ENCODE measurements at places on chromosomes 4 and X.

- DNase-seq = no peak
These were observed 109.5 kb downstream of the ADGRL3 start for GRCh38 chr4:61309616-61310015.

- DNase-seq = no peak
These were observed 534.4 kb upstream of the POU3F4 start for GRCh38 chrX:82973646-82974045.

GRCh38 chr4:87916626-87917025, 58.9 kb upstream of the SPP1 start:
- DNase-seq = no peak

DNA sequence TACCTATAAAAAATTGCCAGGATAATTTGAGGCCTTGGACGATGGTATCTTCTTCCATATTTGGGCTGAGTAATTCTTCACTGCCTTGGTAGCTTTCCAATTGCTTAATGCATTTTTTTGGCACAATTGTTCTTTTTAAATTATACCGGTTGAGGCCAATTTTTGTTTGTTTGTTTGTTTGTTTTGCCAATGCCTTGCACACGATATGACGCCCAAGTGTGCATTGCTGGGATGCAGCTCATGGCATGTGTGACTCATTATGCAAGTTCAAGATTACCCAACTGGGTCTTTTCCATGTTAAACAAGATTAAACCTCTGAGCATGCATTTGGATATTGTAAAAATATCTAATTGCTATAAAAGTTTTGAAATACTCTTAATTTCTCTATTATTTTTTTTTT, 71.1 kb upstream of the KCNIP4 start:
- DNase-seq = no peak

DNA sequence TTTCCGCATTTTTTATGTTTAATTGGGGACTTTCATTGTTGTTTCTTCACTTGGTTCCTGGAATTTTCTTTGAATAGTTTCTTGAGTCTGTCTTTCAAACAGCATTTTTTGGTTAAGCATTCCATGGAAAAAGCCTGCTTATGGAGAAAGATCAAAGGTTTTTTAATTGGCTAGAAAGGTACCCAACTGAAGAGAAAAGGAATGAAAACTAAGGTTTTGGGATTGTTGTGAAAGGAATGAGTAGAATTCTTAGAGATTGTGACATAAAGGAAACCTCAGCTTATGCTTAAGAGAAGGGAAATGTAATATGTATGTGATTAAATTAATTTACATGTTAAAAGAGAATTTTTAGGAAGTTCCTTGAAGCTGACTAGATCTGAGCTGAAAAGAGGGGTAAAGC, 82.8 kb downstream of the CCKAR start:
- no peak for DNase-seq

- no peak for DNase-seq
These were observed 38.0 kb downstream of the DHRSX start for GRCh38 chrX:2462780-2463179.

DNA sequence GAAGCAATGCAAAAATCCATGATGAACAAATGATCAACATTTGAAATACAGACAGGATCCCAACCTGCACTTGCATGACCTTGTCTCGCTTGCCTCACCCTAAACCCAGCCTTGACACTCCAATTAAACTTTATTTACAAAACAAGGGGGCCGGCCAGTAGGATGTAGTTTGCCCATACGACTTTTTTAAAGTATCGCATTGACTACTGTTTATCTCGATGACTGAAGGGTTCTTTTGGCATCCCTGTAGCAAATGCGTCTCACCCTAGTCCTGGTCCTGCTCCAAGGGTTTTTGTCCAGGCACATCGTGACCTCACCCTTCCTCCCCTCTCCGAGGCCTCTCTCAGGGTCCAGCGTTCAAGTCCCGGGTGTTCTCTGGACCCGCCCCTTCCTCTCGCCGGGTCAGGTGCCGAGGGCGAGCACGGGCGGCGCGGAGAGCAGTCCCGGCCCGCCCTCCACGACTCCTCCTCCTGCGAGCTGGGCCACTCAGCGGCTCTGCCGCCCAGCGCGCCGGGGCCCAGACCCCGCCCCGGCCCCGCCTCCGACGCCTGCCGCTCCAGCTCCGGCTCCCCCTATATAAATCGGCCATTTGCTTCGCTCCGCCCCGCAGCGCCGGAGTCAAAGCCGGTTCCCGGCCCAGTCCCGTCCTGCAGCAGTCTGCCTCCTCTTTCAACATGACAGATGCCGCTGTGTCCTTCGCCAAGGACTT, at the start of gene SLC25A5:
Gene SLC25A5, plus strand, starts transcription at position 603 of the 709 bp plus-strand sequence. Its CDS starts 72 bp downstream, at position 675.
- DNase-seq = peak; percentile 80

GRCh38 chrX:97070346-97070745, 186.6 kb downstream of the RPA4 start:
- no peak for DNase-seq

GRCh38 chr4:128517096-128517738, 229.6 kb upstream of the PGRMC2 start:
- peak; percentile 20 for DNase-seq

GRCh38 chr4:1656986-1657385, 27.1 kb downstream of the FAM53A start:
- DNase-seq = no peak

DNA sequence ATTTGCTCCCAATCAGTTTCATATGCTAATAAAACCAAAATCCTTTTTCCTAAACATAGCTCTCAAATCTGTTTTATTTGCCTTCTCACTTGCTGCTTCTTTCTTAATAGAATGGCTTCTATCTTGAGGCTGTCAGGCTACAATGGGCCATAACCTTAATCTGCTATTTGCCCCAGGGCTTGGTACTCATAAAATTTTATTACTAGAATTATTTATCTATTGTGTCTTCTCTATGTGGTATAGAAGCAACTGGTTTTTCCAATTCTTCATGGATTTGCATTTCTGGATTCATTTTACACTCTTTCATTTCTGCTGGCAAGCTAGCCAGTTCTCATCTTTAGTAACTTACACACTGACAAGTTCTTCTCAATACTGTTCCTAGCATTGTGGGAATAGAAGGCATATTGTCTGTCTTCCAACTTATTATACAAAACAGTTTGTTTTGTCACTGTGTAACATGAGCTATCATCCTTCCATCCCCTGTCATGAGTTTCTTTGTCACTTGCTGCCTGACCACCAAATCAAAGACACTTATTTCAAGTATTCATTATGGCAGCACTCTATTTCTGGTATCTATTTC, 96.6 kb upstream of the KCNIP4 start:
- DNase-seq = no peak

GRCh38 chrX:131821945-131822622, 201.0 kb upstream of the STK26 start:
- DNase-seq = no peak

- peak; percentile 92 for DNase-seq
These were observed 35.4 kb upstream of the HPGDS start for GRCh38 chr4:94378047-94378446.

DNA sequence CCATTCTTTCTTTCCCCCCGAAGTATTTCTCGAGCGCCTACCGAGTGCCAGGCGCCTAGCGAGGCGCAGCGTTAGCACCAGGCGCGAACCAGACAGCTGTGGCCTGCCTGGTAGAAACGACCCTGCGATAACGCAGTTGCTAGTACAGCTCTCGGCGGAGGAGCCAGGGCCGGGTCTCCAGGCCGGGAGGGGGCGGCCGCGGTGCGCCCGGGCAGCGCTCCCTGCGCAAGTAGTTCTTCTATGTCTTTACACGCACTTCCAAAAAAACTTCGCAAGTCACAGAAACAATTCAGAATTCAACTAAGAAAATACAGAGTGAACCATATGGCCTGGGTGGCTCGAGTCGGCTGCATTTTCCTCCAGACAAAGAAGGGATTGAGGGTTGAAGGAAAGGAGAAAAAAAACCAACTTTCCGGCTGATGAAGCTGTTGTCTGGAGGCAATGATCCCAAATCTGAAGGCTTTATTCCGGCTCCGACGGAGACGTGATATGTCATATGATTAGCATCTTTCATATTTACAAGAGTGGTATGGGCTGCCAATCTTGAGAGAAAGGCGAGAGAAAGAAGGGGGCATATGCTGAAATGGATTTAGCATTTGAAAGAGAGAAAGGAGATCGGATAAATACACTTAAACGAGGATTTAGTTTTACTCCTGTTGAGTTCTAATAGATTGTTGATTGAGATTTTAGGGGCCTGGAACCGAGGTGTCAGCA, 7.2 kb upstream of the NEUROG2 start:
- DNase-seq = no peak

GRCh38 chr4:109079201-109079600, 223.3 kb downstream of the COL25A1 start:
- DNase-seq = no peak

- DNase-seq = no peak
These were observed 66.0 kb downstream of the GLRB start for GRCh38 chr4:157141976-157142375.

DNA sequence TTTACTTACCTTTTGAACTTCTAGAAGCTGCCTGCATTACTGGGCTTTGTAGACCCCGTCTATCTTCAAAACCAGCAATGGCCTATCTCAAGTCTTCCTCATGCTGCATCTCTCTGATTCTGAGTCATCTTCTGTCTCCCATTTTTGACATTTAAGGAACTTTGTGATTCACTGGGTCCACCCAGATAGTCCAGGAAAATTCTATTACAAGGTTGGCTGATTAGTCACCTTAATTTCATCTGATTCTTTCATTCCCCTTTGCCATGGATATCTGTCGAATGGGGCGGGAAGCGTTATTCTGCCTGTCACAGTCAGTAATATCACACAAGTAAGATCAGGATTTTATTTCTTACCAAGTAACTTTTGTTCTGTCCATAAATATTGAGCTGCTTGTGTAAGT, 618.0 kb downstream of the CCSER1 start:
- no peak for DNase-seq

GRCh38 chr4:156976147-156976546, 4.5 kb upstream of the PDGFC start:
- no peak for DNase-seq

DNA sequence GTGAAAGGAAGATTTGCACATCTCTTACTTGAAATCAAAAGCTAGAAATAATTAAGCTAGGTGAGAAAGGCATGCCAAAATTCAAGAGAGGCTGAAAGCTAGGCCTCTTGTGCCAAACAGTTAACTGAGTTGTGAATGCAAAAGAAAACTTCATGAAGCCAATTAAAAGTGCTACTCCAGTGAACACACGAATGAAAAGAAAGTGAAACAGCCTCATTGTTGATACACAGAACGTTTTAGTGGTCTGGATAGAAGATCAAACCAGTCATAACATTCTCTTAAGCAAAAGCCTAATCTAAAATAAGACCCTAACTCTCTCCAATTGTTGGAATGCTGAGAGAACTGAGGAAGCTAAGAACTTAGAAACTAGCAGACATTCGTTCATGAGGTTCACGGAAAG, 122.3 kb downstream of the UNC5C start:
- no peak for DNase-seq

DNA sequence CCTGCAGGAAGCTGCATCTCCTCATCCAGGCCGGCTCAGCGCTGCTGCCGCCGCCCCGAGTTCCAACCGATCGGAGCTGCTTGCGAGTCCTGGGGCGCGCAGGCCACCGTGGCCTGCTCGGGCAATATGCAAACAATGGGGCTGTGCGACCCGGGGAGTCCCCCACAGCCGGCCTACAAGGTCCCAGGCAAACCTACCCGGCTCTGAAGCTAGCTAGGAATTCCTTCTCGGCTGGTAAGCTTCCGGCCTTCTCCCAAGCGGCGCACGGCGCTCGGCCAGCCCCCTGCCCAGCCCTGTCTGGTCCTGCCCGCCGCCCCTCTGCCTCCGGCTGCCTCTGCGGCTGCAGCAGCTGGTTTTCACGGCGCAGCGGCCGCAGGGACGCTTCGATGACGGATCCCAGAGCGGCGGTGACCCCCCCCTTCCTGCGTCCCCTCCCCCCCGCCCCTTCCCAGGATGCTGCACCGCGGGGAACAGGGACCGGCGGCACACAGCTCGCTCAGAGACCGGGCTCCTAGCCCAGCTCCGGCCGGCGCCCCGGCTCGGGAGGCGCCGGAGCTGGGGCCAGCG, 59.4 kb downstream of the TSC22D3 start:
- DNase-seq = peak; percentile 40

DNA sequence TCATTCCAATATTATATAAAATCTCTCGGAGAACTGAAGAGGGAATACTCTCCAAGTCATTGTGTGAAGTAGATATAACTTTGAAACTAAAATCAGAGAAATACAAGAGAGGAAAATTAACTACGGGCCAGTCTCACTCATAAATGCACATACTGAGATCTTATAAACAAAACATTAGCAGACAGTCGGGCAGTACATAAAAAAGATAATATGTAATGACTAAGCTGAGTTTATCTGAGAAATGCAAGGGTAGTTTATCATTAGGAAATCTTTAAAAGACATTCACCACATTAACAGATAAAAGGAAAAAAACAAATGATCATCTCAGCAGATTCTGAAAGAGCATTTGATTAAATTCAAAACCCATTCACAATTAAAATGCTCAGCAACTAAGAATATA, 116.7 kb downstream of the NYX start:
- no peak for DNase-seq

GRCh38 chrX:28599957-28600356, 12.7 kb downstream of the IL1RAPL1 start:
- DNase-seq = no peak

DNA sequence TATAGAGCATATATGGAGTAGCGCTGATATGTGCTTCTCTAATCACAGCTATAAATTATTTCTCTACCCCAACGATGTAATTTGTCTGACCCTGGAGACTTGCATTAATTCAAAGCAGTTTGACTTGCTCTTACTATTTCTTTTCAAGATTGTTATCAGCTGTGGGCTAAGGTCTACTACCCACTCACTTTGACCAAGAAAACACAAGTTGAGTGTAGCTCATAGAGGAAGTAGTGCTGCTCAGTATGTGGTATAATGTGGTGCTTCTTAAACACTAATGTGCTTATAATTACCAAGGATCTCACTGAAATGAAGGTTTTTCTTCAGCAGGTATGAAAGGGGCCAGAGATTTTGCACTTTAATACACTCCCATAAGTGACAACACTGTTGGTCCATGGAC, 70.1 kb downstream of the INPP4B start:
- DNase-seq = no peak

Measured in umbilical cord (tissue), 2 donors.